ENCODE measurements at places on chromosomes 5 and 9.

DNA sequence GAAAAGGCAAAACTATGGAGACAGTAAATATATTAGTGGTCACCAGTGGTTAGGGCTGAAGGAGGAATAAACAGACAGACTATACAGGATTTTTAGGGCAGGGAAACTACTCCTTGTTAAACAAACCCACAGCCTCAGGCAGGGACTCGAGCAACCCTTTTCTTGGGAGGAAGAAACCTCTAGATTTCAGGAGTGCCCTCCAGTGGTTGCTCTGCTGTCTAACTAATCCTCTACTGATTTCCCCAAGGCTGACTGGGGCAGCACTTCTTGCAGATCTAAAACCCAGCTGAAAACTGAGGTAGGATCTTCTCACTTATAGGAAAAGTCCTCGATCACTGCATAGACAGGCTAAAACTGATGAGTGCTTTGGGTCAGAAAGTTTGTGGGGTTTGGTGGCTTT is 176.8 kb downstream of the ISOC1 start:
- no peak for DNase-seq

DNA sequence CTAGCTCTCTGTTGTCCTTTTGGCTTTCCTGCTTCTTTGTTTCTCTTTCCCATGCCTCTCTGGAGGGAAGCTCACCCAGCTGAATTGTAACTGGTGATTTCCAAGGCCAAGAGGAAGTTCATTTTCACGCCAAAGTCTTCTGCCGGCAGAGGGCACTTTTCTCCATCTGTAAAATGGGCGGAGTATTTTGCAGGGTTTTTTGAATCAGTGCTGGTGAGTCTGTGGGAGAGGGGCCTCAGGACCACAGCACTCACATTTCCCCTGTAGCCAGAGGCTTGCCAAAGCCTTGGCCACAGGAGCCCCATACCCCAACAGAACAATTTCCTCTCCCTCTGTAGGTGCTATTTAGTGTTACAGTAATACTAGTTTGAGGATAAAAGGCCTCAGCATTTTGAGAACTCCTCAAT is 42.3 kb upstream of the MATR3 start:
- DNase-seq = no peak

DNA sequence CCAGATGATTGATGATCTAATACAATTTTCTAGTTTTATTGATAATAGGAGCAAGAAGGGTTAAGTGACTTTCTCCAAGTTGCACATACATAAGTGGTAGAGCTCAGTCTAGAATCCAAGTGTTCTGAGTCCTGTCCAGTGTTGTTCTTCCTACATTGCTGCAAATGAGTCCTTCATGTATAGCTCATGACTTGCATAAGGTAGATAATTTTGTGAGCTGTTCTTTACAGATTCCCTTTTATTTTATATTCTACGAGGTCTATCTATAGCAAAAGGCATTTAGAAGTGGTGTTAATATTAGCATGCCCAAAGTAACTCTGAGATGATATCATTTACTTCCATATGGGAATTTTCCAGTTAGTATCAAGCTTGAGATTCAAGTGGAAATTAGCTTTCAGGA is 20.0 kb downstream of the MRPS30 start:
- DNase-seq = no peak

DNA sequence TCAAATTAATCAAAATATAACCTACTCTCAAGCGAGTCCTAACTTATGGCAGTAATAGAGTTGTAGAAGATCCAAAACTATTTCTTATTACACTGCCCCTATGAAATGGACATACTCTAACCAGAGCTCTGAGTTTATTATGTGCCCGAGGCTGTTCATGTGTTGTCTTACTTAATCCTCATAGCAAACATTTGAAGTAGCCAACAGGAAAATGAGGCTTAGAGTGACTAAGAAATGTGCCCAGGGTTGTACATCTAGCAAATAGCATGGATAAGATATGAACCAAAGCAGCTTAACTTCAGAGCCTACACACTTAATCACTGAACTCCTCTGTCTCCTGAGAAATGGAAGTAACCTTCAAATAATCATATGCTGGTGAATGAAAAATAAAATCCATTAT is 1551.7 kb downstream of the MAT2B start:
- no peak for DNase-seq

DNA sequence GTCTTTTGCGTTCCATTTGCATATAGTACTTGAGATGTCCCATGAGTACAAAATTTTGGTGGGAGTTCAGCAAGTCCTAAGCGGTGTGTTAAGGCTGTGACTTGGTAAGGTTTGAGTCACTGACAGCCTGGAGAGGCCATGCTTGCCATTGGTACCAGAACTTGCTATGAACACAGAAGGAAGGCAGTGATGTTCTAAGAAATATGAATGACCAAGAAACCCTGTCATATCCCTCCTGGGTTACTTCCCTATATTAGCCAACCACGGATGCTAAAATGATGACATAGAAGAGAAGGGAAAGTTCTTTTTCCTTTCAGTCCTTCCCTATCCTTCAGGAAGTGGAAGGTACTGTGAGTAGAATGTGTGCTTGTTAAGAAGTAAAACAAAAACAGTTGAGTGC is 136.7 kb downstream of the GCNT1 start:
- DNase-seq = no peak

DNA sequence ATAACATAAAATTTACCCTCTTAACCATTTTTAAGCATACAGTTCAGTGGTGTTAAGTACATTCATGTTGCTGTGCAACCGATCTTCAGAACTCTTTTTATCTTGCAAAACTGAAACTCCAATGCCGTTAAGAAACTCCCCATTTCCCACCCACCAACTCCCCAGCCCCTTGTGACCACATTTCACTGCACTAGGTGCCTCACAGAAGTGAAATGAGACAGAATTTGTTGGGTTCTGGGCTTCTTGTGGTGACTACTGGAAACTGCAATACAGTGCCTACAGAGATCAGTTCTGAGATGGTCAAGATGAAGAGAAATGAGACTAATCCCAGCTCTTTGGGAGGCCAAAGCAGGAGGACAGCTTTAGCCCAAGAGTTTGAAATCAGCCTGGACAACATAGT is 202.1 kb upstream of the SLC30A5 start:
- no peak for DNase-seq

DNA sequence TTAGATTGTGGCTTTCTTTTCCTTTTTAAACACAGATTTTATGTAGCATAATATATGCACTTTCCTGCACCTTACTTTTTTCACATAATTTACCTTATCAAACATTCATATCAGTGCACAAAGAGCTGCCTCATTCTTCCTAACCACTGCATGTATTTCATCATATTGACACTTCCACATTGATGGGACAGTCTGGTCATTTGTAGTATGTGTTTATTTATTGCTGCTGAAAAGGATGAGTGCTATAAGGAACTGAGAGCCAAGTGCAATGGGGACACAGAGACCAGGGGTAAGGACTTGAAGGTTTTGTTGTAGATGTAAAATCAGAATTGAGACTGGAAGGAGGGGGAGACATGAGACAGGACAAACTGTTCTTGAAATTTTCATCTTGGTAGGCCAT is 193.8 kb downstream of the SMARCA2 start:
- DNase-seq = no peak

DNA sequence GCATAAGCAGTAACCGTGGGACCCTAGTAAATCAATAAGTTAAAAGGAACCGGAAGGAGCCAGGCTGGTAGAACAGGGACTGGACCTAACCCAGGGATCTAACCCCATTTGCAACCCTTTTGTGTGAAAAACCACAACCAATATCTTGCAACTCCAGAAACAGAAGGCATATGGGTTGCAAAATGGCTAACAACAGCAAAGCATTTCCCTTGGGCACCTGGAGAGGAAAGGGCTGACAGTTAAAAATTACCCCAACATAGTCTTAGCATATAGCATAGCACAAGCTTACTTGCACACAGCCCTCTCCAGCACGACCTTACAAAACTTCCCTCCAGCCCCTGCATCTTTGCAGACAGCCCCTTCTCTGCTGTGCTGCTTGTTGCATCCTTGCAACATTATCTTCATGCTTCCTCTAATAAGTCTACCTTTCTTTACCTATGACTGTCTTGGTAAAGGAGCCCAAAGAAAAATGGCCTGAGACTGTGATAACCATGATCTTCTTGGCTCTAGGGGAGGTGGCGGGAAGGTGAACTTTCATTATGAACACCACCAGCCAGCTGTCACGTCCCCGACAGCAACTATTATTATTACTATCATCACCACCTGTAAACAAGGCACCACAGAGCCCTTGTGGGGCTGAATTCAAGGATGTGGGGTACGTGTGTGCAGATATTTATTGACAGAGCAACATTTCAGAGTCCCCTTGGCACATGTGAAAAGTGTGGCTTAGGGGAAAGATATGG is 49.8 kb downstream of the PRRC1 start:
- DNase-seq = no peak

GRCh38 chr5:138054206-138054605 is 21.3 kb upstream of the FAM13B start:
- no peak for DNase-seq

- no peak for DNase-seq
Measured at GRCh38 chr9:97980479-97980803, 2.7 kb upstream of the ANP32B start.

DNA sequence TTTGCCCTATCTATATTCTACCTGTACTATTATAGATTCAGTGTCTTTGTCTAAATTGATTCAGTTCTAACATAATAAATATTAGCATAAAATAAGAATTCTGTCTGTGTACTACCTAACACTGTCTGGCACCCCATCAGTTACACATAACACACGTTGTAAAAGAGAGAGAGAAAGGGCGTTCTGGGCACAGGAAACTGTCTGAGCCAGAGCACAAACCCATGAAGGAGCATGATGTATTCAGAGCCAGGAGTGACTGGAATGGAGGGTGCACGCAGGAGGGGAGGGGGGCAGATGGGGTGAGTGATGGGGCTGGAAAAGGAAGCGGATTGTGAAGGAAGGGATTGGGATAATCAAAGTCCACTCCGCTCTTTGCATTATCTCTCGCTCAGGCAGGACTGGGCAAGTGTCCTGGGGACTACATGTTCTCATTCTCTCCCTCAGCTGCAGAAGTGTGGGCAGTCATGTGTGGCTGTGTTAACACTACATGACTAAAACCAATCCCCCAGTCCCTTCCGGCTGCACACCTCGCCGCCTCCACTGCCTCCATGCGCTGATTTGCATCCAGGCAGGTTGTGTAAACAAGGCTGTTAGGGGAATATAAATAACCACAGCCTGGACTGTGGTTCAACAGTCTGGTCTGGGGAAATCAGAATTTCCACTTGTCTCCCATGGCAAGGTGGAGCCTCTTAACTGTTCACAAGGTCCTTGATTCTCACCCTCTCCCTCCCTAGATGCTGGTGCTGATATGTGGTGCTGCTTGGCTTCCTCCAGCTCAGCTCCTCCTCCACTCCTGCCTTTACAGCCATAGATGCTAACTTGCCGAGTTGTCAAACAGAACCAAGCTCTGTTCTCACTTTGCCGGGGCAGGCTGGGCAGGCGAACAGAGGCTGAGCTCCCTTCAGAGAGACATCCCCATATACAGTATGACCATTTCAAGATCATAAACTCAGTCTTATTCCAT is 367.5 kb upstream of the BRINP1 start:
- no peak for DNase-seq

DNA sequence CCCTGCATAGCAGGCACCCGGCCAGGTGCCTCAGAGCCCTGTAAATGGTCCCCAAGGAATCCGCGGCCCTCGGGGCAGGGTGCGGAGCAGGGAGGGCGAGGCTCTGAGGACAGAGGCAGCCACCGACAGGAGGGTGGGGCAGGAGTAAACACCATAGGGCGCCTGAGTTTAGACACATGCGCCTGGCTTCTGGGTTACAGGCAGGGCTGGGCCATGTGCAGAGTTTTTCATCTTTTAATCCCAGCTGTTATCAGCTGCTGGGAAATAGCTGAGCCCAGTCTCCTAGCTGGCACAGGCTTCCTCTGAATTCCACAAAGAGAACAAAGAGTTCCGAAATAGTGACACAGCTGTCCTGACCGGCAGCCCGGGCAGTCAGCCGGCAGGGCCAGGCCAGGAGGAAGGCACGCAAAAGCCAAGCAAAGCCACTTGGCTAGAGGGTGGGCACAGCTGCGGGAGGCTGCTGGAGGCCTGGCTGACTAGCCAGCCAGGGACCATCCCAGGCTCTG is 98.9 kb upstream of the PHYKPL start:
- no peak for DNase-seq

DNA sequence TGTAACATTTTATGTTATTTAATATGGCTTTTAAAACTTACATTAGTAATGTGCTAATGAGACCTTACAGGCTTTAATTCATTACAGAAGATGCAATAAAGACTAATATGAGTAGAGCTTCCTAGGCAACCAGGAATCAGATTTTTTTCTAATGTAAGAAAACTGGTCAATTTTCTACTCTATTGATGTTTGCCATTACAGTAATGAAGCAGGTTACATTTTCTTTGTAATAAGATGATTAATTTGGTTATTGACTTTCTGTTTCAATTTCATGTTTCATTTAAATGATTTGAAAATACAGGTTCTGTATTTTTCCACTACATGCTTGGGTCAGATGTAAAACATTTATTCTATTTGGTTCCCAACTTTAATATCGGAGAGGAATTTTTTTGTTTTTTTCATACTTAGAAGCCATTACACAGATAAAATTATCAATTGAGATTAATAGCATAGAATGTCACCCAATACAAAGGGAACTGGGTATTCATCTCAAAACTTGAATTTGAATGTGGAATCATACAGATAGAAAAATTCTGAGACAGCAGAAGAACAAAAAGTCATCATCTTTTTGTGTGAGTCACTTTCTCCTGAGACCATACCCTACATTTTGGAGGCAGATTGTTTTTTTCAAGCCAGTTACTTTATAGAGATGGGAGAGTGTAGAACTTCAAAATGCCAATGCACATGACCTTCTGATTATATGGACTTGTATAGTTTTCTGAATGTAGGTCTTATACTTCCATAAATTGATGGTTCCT is 133.6 kb upstream of the HMHB1 start:
- no peak for DNase-seq

DNA sequence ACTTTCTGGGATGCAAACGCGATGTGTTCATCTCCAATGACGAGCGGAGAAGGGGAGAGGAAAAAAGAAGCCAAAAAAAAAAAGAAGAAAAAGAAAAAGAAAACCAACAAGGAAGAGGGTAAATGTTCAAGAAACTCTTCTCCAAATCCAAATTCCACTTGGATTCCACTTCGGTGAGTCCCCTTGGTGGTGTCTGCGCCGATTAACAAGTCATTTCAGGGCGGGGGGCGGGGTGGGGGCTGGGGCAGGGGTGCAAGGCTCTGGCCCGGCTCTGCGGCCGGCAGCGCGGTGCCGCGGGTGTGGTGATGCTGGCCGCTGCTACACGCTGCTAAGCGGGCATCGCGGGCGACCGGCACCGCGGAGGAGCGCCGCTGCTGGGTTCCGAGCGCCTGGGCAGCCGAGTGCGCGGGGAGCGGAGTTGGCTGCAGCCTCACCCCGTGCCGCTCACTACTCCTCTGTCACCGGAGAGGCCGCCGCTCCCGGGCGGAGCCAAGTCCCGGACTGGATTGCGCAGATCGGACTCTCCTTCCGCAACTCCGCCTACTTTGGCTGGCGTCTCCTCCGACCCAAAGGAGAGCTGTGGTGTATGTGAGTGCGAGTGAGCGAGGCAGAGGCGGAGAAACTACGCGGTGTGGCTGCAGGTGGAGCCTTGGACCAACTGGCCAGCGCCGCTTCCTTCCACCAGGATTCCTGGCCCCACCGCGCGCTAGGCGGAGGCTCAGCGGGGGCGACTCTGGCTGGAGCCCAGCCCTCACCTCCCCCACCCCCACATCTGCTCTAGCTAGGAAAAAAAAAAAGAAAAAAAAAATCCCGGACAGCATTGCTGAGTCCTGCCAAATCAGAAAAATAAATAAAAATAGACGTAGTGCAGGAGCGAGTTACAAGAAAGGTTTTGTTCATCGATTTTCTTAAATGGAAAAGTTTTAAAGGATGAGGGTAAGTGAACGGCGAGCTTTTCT is at the start of gene SEMA6A:
Gene SEMA6A (minus strand): TSS at position 457 of the 959 bp plus-strand sequence. CDS start 69,879 bp downstream, outside the sequence.
- no peak for DNase-seq

GRCh38 chr5:72648480-72648879 is 141.3 kb upstream of the ZNF366 start:
- DNase-seq = no peak

GRCh38 chr9:129852579-129852978 is 17.3 kb downstream of the USP20 start:
- DNase-seq = no peak
